ENCODE measurements at places on chromosomes 3 and 15.
A peak's percentile ranks its signal among the peaks of the same experiment; 100 is the strongest.

GRCh38 chr3:60262546-60262945 lies 988.7 kb downstream of the FHIT start:
- DNase-seq, result no peak

DNA sequence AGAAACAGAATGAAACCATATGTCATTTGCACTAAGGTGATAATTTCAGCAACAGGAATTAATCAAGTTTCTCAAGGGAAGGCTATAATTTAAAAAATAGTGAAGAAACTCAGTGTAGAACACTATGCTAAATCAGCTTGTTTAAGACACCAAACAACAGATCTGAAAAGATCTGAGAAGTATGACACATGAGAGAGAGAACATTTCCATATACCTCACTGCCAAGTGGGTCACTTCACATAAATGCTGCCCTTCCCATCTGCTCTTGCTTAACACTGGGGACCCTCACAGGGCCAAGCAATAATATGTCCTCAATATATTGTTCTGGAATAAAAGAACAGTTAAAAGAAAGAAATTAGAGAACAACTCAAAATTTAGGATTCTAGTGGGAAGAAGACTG lies 45.6 kb upstream of the CHMP2B start:
- no peak for DNase-seq

DNA sequence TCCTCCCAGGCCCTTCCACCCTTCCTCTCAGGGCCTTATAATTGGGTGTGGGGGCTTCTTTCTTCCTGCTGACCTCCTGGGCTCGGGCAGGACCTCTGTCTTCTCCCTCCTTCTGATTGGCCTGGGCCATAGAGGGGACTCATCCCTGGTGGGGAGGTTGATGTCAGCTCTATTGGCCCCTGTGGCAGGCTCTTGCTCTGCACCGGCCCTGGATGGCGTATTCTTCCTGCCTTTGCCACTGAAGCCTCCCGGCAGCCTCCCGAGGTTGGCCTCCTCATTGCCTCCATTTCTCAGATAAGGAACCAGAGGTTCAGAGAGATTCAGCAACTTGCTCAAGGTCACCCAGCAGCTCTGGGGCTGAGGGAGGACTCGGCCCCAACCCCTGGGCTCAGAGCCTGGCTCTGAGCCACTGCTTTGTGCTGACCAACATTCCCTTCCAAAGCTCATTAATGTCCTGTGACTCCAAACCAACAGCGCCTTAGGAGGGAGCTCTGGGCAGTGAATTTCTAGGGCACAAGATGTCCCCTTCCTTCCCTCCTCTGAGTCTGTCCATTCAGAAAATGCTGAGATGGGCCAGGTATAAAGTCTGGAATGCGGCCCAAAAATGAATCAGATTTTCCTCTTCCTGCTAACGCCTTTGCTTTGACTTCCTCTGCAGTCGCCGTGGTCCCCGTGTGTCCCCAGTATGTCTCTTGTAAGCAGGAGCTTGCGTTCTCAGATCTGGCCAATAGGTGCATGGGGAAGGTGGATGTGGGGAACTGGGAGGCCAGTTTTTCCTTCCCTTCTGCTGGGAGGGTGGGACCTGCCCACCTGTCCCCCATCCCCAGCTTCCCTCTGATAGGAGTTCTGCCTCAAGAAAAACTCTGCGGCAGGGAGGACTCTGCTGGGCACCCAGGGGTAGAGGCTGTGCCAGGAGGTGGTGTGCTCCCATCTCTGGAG lies 74.2 kb downstream of the HMCES start:
- peak; percentile 8 for DNase-seq

- DNase-seq, result no peak
Measured at GRCh38 chr3:160928183-160928726, 172.2 kb downstream of the PPM1L start.

- DNase-seq, result no peak
Measured at GRCh38 chr3:132211896-132212295, 105.3 kb upstream of the ACP3 start.

GRCh38 chr3:113214917-113215595 lies 3.7 kb downstream of the BOC start:
- no peak for DNase-seq

DNA sequence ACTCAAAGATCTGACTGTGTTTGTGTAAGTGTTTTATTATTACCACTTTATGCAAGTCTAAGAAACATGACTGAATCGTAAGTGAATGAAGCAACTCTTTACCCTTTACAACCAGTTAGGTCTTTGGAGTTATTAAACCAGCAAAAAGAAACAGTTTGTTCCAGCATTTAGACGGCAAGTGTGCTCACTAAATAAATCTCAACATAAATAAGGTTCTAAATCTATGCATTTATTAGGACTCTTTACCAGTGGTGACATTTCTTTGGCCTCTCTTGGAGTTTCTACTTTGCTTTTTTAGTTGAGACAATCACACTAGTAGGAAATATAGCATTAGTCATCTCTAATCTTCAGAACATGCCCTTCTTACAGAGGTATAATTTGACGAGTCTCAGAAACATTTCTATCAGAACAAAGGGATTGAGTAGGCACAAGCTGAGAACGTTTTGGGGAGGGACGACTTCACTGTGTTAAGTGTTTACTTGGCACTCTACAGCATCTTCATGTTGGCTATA lies 739.9 kb upstream of the NR2F2 start:
- no peak for DNase-seq

GRCh38 chr3:126348308-126348920 lies 8.8 kb downstream of the KLF15 start:
- no peak for DNase-seq

DNA sequence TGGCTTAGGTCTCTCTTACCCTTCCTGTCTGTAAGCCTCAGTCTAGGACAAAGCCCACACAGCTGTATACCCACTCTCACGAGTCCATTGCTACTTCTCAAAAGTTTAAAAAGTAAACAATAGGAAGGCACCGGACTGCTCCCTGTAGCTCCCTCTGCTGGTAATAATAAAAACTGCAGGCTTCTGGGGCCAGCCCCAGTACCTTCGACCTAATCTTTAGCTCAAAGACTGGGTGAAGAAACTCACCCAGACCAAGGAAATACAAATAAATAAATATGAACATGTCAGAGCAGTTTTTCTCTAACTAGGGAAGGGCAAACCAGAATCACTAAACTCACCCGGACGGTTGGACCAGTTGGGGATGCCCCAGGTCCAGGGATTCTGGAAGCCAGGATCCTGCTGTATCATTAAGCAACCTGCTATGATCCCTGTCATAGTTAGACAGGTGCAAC lies 5.0 kb downstream of the FAM219B start:
- peak; percentile 65 for DNase-seq

DNA sequence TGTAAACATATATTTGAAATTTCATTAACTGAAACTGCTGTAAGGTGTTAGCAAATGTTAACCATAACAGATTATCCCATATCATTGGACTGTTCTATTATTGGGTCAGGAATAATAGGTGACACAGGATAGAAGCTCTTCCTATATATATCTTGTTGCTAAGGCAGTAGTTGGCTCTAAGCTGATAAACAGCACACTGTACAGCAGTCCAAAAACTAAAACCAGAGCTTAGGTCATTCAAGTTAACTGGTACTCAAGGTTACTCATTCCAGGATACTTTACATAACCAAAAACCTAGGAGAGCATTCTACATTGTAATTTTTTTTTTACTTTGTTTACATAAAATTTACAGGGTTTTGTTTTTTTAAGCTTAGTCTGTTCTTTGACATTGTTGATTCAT lies 8.9 kb downstream of the DNAJC19 start:
- no peak for DNase-seq

DNA sequence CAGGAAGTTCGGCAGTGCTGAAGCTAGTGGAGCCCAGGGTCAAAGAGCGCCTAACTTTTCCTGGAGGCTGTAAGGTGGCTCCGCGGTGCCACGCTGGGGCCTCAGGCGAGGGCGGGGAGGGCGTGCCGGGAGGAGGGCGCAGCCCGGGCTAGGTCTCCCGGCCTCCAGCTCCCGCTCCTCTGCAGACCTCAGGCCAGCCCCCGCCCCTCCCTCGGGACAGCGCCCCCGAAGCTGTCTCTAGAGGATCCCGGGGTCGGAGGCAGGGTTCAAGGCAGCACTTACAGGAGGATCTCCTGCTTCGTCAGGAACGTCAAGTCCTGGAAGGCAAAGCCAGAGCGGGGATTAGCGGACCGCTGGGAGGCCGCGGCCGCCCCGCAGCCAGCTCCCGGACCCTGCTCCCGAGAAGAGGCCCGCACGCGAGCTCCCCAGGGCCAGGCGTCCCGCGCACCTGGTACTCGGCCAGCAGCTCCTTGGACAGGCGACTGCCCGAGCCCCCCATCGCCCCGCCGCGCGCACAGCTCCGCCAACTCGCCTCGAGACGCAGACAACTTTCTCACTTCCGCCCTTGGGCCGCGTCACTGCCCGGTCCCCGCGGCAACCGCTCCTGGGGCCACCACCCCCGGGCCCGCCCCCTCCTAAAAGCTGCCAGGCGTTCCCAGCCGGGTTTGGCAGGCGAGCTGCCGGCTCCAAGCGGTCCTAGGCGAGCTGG lies at the start of gene CIB1:
TSS of gene CIB1 (minus strand) at position 555 of the 709 bp plus-strand sequence. CDS start at position 499, 56 bp downstream.
- DNase-seq, result peak; percentile 94

GRCh38 chr15:79028411-79028964 lies 62.1 kb downstream of the RASGRF1 start:
- peak; percentile 78 for DNase-seq

DNA sequence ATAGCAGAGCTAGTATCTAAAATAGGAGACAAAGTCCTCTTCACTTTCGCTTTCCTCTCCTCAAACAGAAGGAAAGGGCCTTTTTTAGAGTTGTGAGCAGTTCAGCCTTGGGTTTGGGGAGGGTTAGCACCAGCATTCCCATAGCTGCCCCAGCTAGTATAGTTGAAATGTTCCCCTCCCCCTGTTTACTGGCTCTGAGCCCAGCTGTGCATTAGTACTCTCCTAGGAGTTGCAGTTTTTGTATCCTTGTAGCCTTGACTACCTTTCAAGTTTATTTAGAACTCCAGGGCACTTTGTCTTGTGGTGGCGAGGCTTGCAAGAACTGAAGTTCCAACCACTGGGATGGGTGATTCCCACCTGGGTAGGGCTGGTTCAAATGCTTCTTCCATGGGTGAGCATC lies 245.1 kb upstream of the NAALADL2 start:
- no peak for DNase-seq

GRCh38 chr3:183262875-183263378 lies 9.9 kb downstream of the B3GNT5 start:
- no peak for DNase-seq

GRCh38 chr3:17639765-17640164 lies 102.7 kb downstream of the TBC1D5 start:
- DNase-seq, result no peak

GRCh38 chr15:42152196-42152920 lies 4.1 kb downstream of the PLA2G4F start:
- DNase-seq, result no peak

- DNase-seq, result no peak
Measured at GRCh38 chr3:189727898-189728297, 96.7 kb downstream of the TP63 start.

DNA sequence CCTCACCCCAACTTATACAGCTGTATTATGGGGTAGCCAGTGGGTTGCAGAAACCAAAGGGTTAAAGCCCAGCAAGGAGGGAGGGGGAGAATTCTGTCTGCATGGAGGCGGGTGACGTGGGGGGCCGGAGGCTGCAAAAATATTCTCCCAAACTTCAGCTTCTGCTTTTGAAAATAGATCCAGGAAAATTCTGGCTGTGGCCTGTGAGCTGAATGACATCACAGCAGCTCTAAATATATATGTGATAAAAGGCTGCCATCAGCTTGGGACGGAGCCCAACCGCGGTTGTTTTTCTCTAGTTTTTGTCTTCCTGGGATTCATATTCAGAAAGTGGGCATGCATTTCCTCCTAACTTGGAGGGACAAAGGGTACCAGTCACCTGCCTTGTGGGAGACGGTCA lies 27.6 kb downstream of the MAPKAPK3 start:
- DNase-seq, result no peak

DNA sequence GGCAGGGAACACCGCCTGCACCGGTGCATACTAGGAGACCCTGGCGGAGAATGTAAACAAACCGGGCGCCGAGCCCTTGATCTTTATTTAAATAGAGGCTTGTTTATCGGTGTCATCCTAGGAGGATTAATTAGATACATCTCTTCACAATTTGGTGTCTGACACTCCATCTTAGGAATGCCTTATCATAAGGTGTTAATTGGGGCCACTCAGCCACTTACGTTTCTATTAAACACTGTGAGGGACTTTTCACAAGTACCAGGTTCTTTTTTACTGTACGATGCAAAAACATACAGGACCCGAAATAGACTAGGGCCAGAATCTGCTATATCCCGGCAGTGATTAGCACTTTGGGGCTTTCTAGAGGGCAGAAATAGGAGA lies 8.0 kb downstream of the EOMES start:
- peak; percentile 26 for DNase-seq

GRCh38 chr3:31636694-31637442 lies 104.1 kb downstream of the STT3B start:
- no peak for DNase-seq

DNA sequence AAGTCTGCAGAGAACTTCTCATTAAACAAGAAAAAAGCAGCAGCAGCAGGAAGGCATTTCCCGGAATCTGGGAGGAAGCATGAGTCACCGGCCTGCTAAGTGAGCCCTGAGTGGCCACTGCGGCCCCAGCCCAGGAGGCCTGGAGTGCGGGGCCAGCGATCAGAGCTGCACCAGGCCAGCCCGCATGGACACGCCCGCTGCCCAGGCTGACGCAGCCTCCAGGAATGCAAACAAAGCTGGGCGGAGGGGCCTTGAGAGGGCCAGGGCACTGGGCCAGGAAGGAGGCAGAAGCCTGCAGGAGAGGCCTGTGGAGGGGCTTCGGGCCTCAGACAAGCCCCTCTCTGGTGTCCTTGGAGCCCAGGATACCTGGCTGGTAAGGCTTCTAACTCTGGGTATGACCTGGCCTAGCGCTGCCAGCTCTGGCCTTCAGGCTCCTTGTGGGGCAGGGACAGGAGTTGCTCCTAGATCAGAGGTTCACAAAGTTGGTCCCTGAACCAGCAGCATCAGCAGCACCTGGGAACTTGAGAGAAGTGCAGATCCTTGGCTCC lies 101.2 kb downstream of the SMAD6 start:
- DNase-seq, result peak; percentile 49

- no peak for DNase-seq
Measured at GRCh38 chr15:71355268-71355667, 240.0 kb downstream of the THSD4 start.

DNA sequence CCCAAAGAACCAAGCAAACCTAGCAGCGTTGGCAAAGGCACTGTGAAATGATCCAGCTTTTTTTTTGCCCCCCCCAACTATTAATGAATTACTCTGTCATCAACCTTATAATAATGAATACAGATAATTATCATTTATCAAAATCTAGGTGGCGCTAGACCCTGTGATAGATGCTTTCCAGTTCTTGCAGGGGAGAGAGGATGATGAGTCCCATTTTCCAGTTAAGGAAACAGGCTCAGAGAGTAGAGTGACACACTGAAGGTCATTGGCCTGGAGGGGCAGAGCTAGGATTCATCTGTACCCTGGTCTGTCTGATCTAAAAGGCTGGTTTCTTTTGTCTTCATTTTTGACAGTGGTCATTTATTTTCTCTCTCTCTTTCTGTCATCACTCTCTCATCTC lies 5.0 kb downstream of the ACOX2 start:
- DNase-seq, result no peak

GRCh38 chr3:169811631-169812331 lies 889 bp upstream of the LRRIQ4 start:
- peak; percentile 14 for DNase-seq

- DNase-seq, result no peak
Measured at GRCh38 chr3:123635217-123635616, 50.4 kb upstream of the HACD2 start.
